Stimulated activated naive CD4-positive, alpha-beta T cell (primary cell): ENCODE measurements at places on chromosomes 11 and 22.

- DNase-seq: no peak
Observed at GRCh38 chr11:12968826-12969225, 40.3 kb upstream of the RASSF10 start.

DNA sequence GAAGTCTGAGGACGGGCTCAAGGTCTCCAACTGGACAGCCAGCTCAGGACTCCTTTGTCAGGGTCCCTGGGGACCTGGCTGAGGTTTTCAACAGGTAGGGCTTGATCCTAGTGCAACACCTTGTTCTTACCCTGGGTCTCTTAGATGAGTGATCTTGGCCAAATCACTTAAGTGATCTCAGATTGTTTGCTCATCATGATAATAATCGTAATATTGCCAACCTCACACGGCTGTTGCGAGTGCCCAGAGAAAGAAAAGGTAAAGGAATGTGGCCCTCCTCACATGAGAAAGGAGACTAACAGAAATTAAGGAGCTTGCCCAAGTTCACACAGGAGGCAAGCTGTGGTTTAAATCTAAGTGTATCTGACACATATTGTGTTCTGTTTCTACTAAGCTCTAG, 28.5 kb downstream of the POU2AF3 start:
- no peak for DNase-seq

- DNase-seq: no peak
Observed at GRCh38 chr11:15371533-15371932, 256.8 kb downstream of the INSC start.

GRCh38 chr11:63536669-63537292, at the start of gene PLAAT4:
Gene PLAAT4 (plus strand): TSS chr11:63536808. CDS start chr11:63536869, 61 bp downstream.
- DNase-seq: peak; percentile 30

GRCh38 chr11:43035086-43035485, 276.7 kb upstream of the API5 start:
- no peak for DNase-seq

GRCh38 chr22:28329186-28330073, 350.2 kb downstream of the TTC28 start:
- no peak for DNase-seq

- DNase-seq: no peak
Observed at GRCh38 chr11:71305041-71305440, 52.7 kb upstream of the SHANK2 start.

GRCh38 chr11:10908215-10908951, 50.5 kb upstream of the ZBED5 start:
- no peak for DNase-seq

DNA sequence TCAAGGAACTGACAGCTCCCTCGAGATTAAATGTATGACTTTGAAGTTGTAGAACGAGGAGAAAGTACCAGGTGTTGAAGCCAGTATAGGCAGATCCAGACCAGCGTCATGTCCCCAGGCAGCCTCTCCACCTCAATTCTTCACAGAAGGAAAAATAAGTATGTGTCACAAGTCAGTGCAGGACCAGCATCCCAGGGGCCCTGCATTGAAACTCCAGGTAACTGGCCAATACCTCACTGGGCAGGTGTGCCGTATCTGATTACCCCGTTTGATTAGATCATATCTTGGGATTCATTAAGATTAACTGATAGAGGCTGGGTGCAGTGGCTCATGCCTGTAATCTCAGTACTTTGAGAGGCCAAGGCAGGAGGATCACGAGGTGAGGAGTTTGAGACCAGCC, 466.7 kb upstream of the B3GAT1 start:
- no peak for DNase-seq

DNA sequence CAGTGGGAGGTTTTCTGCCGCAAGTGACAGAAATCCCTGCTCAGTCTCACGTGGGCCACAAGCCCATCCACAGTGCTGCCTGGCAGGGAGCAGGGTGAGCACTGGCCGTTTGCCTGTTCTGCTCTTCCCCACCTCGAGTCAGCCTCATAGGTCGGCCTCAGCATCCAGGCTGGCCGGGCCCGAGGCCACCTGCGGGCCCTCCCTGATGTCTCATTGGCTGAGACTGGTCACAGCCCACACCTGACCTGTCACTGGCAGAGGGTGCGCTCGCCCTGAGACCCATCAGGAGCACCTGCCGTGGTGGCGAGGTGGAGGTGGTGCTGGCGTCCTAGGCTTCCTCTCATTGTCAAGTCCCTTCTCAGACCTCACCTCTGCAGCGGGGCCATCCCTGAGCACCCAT, 72.1 kb downstream of the ELFN2 start:
- no peak for DNase-seq

DNA sequence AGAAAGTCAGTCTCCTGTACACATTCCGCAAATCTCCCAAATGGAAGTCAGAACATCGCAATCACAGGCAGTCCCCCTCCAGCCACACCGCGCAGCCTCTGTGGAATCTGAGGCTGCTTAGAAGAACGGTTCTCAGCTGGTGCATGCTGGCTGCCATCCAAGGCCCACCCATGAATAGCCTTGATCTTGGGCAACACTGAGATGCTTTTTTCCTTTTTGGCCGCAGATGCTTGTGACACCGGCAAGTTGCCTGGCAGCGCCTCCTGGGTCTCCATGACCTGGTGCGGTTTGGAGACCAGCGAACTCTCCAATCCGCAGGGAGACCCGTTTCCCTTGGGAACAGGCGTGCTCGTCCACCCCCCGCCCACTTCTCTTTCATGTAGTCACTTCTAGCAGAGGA, 26.3 kb upstream of the PHF21B start:
- DNase-seq: no peak

GRCh38 chr22:46763051-46763705, 728 bp downstream of the TBC1D22A start:
- no peak for DNase-seq

- no peak for DNase-seq
Observed at GRCh38 chr11:72750556-72751115, 1.6 kb downstream of the ARAP1 start.

DNA sequence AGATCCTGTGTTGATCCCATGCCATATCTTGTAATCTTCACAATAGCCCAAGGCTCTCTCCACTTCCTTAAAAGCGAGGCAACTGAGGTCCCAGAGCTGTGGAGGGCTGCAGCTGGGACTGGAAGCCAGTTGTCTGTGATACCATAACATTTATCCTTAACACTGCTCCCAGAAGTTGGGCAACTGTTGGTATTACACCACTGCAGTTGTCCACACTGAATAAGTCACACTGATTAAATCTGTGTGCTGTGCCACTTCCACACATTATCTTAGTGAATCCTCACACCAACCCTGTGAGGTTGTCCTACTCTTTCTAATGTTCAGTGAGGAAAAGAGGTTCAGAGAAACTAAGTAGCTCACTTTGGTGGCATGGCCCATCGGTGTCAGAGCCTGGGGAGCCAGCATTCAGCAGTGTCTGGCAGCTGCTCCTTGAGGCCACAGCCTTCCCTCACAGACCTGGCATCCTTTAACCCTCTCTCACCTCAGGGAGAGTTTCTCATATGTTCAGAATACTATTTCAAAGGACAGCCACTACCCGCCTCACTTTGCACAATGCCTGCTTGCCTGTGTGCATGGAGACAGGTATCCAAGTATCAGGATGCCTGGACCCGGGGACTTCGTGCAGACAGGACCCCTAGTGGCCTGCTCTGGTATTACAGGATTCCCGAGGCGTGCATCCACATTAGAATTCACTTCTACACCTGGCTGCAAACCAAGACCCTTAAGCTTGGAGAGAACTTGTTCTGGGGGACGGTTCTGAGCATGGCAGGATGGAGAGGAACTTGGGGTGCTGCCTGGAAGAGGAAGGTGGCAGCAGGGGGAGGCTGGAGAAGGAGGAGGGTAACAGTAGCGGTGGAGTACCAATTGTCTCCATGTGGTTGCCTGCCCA, 221.9 kb upstream of the TBCEL start:
- DNase-seq: peak; percentile 2

GRCh38 chr11:73420136-73420535, 43.9 kb downstream of the RELT start:
- no peak for DNase-seq

DNA sequence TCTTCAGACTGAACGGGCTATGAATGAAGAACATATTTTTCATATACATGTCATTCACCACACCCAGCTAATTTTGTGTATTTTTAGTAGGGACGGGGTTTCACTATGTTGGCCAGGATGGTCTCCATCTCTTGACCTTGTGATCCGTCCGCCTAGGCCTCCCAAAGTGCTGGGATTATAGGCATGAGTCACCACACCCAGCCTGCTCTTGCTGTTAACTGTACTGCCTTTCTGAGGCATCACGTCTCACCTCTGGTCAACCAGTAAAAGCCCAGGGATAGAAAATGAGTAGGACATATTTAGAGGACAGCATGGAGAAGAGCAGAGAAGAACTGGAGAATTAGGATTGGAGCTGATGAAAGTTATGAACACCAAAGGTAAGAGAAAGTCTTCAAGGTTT, 55.6 kb downstream of the APOL3 start:
- DNase-seq: no peak

GRCh38 chr11:107999759-108000455, 8.8 kb upstream of the CUL5 start:
- DNase-seq: no peak

DNA sequence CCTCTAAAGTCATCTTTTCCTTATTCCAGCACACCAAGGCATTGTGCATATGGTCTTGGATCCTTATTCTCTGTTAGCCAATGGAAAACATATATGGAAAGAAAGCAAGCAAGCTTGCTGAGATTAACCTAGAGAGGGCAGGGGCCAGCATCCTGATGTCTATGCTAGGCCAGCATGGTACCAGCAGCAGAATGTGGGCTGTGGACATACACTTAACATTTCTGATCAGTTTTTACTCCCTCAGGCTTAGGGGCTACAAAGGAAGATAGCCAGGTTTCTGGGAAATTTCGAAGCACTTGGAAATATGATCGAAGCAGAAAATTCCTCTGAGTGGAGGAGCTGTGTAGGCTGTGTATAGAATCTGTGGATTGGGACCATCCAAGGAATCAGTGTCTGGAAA, 67.0 kb downstream of the ST3GAL4 start:
- no peak for DNase-seq

- DNase-seq: no peak
Observed at GRCh38 chr11:23569134-23569533, 708.9 kb upstream of the CCDC179 start.
